Hippocampal formation (tissue), 2 donors: ENCODE measurements at places on chromosomes 3 and 15.

- DNase-seq, result no peak
These were observed 151.0 kb downstream of the TJP1 start for GRCh38 chr15:29670998-29671981.

GRCh38 chr15:33941279-33942063 lies 26.8 kb upstream of the CHRM5 start:
- no peak for DNase-seq

GRCh38 chr3:149609595-149609994 lies 48.2 kb downstream of the WWTR1 start:
- DNase-seq, result no peak

DNA sequence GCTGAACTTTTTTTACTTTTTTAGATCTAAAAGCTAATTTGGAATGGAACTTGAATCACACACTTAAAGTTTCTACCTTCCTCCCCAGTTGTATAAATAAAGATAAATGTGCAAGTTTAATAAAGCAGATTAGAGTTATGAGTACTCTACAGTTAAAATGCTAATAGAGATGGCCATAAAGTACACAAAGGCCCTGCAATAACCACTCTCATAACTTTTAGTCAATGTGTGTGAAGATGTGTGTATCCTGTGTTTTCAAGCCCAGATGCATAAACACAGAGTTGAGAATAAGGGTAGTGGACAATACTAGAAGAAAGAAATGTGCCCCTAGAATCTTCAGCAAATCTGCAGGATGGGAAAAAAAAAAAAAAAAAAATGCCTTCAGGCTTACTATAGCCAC lies 45.3 kb downstream of the TOP2B start:
- no peak for DNase-seq

- no peak for DNase-seq
These were observed 64.1 kb upstream of the MYO5C start for GRCh38 chr15:52359722-52360121.

- DNase-seq, result no peak
These were observed 4.0 kb downstream of the EPHB3 start for GRCh38 chr3:184565421-184566211.

- DNase-seq, result no peak
These were observed 59.4 kb upstream of the FLNB start for GRCh38 chr3:57948781-57949242.

DNA sequence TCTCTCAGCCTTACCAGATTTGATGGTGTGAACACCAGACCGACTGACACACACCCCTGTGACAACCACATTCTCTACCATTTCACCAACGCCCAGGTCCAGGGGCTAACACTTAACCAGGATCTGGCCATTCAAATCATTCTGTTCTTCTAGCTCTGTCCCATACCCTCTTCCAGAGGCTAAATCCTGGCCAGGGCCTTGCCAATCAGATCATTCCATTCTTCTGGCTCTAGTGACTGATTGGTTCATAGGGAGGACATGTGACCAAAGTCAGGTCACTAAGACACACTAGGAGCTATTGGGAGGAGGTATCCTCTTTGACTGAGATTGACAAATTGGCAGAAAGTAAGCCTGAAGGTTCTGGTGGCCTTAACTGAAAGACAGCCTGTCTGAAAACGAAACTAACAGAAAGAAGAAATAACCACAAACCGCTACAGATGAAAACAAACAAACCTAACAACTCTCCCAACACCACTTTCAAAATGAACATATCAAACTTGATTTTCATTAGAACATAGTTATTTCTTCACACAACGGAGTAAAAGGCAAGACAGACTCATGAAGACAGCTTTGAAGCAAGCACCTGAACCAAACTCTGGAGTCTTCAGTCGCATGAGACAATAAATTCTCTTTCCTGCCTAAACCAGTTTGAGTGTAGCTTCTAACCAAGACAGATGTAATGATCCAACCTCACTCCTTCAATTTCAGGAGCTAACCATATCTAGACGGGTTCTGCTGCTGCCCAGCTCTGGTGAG lies 68.5 kb downstream of the TRANK1 start:
- peak; percentile 6 for DNase-seq

- DNase-seq, result no peak
These were observed 488 bp downstream of the THSD4 start for GRCh38 chr15:71115567-71116351.

- no peak for DNase-seq
These were observed 153.4 kb downstream of the CBLB start for GRCh38 chr3:105715372-105715771.

DNA sequence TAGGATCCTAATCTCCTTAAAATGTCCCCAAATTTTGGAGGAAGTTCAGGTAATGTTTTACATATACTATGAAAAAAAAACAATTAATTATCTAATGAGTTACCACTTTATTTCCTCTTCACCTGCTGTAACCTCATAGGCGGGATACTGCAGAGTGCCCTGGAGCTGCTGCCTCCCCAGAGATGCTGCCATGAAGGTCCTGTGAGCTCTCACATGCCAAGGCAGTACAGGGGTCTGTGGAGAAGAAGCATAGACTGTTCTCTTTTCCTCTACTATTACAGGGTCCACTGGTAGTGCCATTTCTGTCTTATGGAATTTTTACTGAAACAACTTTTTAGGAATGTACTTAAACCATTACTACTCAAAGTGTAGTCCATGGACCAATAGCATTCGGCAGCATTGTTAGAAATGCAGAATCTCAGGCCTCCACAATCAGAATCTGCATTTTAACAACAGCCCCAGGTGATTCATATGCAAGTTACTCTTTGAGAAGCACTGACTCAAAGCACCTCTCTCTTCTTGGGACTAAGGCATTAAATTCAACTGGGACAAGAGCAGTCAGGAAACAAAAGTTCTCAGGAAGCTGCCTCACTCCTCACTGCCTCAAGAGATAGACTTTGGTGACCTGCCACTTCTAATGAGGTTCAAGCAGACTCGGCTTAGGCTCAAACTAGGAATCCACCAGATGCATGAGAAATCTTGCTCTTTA lies 30.3 kb upstream of the CPOX start:
- no peak for DNase-seq

DNA sequence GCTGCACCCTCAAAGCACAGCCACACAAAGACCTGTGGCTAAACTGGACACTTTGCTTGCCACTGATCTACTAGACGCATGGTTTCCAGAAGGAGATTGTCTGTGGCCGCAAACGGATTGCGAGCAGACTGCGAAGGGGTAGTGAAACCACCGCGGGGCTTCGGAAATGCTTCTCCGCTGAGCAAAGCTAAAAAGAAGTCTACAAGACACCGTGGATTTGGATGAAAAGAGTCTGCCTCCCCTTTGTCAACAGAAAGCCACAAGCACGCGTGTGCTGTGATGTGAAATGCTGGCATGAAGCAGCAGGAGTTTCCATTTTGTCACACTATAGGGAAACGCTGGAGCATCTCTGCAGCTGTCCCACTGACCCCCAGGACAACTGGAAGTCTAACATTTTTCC lies 63.0 kb downstream of the TMEM44 start:
- DNase-seq, result no peak

- no peak for DNase-seq
These were observed 558 bp upstream of the NCEH1 start for GRCh38 chr3:172711454-172711795.

GRCh38 chr15:99454107-99454809 lies 111.5 kb upstream of the MEF2A start:
- DNase-seq, result no peak

DNA sequence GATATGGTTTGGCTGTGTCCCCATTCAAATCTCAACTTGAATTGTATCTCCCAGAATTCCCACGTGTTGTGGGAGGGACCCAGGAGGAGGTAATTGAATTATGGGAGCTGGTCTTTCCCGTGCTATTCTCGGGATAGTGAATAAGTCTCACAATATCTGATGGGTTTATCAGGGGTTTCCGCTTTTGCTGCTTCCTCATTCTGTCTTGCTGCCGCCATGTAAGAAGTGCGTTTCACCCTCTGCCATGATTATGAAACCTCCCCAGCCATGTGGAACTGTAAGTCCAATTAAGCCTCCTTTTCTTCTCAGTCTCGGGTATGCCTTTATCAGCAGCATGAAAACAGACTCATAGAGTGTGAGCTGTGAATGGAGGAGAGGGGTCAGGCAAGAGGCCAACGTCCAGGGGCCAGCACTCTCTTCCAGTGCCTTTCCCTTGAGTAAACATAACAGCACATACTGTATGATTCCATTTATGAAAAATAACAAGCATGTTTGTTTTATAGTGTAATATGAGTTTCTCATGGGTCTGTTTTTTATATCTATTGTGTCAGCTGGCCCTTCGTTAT lies 16.3 kb upstream of the LCTL start:
- DNase-seq, result no peak

- no peak for DNase-seq
These were observed 70.4 kb upstream of the PDZRN3 start for GRCh38 chr3:73694983-73695757.
